Spinal cord (tissue), 10 donors: ENCODE measurements at places on chromosomes 4 and X. TPM values are rescaled to one million over a fixed set of nuclear protein-coding genes. Genes with fewer than 3 reads are reported as not detected.

Gene ITIH6
- total RNA-seq = 0.10 TPM

Gene FGF5
- 1.5 TPM for total RNA-seq

DNA sequence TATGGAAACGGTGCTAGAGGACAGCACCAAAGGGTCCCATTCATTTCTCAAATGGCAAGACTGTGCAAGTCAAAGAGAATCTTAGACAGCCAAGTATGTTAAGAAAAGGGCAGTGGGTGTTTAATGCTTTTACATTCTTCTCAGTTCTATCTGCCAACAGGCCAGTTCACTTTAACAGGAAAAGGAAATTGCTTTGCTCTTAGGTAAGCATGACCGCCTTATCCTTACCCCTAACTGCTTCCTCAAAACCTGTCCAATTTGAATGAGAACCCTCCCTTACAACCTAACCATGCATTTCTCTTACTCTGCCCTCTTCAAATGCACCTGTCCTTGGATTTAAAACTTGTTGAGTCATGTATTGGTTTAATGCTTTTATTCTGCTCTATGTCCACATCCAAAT lies 44.5 kb upstream of the BLTP1 start:
- no peak for DNase-seq

DNA sequence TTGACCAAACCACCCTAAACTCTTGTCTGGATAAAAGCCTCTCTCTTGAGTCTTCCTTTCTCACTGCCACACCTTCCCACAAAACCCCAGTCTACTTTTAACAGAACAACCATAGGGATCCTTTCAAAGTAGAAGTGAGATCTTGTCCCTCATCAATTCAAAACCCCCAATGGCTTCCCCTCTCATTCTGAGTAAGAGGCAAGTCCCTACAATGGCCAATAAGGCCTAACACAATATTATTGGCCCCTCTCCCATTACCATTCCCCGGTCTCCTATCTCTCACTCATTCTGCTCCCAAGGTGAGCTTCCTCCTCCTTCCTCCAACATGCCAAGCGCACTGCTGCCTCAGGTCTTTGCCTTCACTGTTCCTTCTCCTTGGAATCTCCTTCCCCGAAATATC lies 57.1 kb downstream of the REELD1 start:
- DNase-seq = no peak

GRCh38 chrX:1164322-1165288 lies 47.8 kb downstream of the CRLF2 start:
- DNase-seq = no peak

DNA sequence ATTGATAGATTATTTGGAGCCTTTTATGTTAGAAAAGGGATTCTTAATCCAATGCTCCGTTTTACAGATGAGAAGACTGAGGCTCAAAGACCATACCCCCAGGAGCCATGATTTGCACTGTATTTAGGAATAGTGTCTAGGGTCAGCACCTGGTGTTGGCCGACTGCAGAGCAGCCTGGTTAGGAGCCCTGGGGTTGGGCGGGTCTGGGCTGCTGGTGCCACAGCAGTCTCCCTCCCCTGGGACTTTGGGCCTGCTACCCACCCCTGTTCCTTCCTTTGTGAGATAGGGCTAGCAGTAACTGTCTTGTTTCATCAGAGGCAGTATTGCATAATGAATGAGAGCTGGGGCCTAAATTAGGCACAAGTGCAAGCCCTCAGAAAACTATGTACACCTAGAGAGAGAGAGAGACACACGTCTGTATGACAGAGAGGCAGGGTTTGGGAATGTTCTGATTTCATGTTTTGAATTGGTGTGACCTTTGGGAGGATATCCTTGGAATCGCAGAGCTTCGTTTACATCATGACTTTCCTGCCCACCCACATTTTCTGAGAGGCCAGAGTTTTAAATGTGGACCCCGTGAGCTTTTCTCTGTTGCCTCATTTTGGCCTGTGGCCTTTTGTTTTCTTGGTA lies 111.7 kb downstream of the PTTG2 start:
- no peak for DNase-seq

DNA sequence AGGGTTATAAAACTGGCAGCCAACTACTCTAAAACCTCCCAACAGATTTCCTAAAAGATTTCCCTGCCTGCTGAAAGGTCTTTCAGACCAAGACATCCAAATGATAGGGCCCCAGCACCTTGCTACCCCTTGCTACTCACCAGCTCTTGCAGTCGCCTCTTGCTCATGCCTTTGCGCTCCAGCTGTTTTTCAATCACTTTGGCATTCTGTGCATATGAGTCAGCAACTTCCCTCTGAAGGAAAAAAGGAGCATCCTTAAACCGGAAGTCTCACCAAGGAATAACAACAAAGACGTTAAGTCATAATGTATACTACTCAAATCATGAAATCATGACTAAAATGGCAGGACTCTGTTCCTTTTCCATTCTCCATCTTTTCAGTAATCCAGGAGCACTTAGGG lies 24.0 kb downstream of the STEEP1 start:
- no peak for DNase-seq
